ENCODE measurements at places on chromosomes 6 and 20.

- DNase-seq: no peak
Observed at GRCh38 chr6:453152-453551, 61.6 kb downstream of the IRF4 start.

- peak; percentile 69 for DNase-seq
Observed at GRCh38 chr6:161444464-161444863, 170.6 kb upstream of the AGPAT4 start.

- no peak for DNase-seq
Observed at GRCh38 chr6:14212632-14213031, 95.1 kb downstream of the CD83 start.

GRCh38 chr6:33954453-33954852, 150.7 kb upstream of the MLN start:
- DNase-seq: no peak

- no peak for DNase-seq
Observed at GRCh38 chr6:8172530-8172929, 70.2 kb upstream of the EEF1E1 start.

Measured in pancreas (tissue), 10 donors.